ENCODE measurements at places on chromosomes 3 and 15.

- no peak for DNase-seq
Measured at GRCh38 chr15:50192926-50193620, 11.1 kb downstream of the SLC27A2 start.

DNA sequence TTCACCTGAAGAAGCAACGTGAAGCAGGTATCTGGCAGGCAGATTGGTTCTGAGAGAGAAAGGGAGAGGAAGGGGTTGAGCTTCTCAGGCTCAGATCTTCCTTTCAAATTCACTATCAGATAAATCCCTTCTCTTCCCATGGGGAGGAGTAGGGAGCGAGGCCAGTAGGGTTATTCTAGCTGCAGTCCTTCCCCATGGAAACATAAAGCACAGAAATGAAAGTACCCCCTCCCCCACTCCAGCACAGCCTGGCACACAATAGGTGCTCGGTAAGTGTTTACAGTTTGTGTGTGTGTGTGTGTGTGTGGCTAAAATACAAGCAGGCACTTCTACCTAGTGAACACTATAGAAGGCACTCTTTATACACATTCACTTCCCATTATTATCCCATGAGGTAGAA lies 20.8 kb upstream of the VPS8 start:
- DNase-seq = no peak

GRCh38 chr3:68103811-68104210 lies 449.4 kb upstream of the SUCLG2 start:
- DNase-seq = no peak

DNA sequence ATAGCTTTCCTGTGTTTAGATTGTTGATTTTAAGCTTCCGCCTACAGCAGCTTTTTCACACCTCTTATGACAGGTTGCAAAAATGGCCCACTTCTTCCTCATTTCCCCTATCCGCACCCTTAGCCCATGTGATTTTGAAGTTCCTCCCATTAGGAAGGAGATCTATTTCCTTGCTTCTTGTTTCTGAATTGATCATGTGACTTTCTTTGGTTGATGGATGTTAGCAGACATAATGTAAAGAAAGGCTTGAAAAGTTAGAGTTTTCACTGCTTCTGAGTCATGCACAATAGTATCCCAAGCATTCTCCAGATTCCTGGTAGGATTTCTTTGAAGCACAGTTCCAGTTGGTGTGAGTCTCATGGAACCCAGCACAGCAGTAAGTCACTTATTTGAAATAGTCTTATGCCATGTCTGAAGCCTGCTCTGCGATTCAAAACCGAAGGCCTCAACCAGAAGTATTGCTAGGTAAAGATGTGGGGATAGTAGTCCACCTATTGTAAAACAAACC lies 76.6 kb downstream of the EDEM1 start:
- no peak for DNase-seq

DNA sequence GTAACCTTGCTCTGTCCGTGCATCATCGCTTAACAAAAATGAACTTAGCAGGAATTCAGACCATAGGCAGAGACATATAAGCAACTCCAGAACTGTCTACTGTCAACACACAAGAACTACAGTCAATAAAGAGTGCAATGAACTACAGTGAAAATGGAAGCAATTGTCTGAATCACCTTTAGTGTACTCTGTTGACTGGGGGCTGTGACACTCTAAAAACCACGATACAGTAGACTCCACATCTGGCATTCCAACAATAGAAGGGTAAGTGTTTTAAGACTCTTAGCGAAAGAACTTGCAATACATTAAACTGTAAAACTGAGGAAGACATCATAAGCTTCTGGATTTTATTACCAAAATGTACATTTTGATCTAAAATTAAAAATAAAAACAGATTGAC lies 347.3 kb downstream of the ZBTB20 start:
- DNase-seq = no peak

GRCh38 chr15:23764716-23765115 lies 77.6 kb upstream of the NDN start:
- no peak for DNase-seq

- DNase-seq = peak; percentile 41
Measured at GRCh38 chr15:70093481-70094319, 4.0 kb downstream of the TLE3 start.

DNA sequence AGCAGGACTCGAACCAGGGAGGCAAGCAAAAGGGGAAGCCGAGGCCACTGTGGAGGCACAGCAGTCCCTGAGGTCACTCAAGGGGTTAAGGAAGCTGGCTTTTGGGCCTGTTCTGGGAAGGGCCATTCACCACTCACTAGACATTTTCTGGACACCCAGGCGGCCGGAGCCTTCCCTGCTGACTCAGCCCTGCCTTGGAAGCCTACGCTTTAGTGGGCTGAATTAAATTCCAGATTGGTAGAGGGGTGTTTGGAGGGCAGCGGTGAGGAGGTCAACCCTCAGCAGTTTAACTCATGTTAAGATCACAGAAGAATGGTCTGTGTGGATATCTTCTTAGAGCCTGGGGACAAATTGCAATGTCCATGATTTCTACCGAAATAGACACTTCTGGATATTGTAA lies 152.8 kb downstream of the GABRG3 start:
- DNase-seq = no peak

DNA sequence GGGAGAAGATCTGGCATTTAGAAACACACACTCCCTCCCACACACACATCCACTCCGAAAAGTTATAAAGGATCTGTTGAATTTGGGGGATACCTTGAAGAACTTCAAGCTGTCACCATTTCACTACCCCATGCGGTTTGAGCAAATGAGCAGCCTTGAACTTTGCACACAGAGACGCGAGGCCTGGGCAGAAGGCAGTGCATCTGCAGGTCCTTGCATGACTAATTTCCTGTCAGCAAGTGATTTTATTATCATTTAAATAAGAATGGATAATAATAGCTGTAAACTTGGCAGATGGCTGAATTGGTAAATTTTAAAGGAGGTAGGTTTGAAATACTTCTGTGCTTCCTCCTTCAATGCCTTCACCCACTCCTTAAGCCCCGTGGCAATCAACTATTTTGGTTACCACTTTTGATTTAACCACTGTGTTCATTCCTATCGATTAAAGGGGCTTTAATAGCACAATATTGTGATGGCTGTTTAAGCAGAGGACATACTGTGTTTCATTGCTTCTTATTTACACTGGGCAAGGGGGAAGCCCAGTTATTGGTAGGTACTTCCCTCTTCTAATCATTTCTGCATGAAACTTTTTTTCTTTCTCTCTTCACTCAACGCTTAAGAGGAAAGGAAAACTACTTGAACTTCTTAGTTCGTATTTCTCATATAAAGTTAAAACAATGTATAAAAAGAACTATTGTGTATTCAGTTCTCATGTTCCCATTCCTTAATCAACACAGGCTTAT lies 108.1 kb downstream of the ROBO2 start:
- DNase-seq = no peak

GRCh38 chr3:48621461-48621869 lies at the start of gene TMEM89:
Gene TMEM89 (minus strand): TSS chr3:48621769. CDS start chr3:48621756, 13 bp downstream.
- DNase-seq = no peak

- no peak for DNase-seq
Measured at GRCh38 chr3:139434764-139435307, 41.5 kb downstream of the RBP2 start.
